ENCODE measurements at places on chromosomes 3 and 15.

DNA sequence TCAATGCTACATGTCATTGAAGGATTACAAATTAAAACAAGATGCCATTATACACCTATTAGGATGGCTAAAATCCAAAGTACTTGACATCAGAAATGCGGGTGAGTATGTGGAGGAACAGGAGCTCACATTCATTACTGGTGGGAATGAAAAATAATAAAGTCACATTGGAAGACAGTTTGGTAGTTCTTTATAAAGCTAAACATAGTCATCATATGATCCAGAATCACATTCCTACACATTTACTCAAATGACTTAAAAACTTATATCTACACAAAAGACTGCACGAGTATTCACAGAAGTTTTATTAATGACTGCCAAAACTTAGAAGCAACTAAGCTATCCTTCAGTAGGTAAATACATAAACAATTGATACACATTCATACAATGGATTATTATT, 147.2 kb downstream of the ISL2 start:
- no peak for DNase-seq

- DNase-seq = no peak
These were observed 180.3 kb upstream of the TSC22D2 start for GRCh38 chr3:150227839-150228238.

- no peak for DNase-seq
These were observed 33.3 kb upstream of the CGNL1 start for GRCh38 chr15:57343048-57343447.

DNA sequence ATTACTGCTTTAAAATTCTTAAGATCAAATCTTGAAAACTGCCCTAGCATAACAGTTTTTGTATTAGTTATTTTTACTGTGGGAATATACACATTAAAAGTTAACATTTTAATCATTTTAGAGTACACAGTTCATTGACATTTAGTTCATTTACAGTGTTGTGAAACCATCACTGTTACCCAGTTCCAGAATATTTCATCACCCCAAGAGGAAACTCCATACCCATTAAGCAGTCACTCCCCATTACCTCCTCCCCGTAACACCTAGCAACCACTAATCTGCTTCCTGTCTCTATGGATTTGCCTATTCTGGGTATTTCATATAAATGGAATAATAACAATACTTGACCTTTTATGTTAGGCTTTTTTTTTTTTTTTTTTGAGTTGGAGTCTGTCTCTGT, 164.1 kb upstream of the LRRFIP2 start:
- DNase-seq = no peak

DNA sequence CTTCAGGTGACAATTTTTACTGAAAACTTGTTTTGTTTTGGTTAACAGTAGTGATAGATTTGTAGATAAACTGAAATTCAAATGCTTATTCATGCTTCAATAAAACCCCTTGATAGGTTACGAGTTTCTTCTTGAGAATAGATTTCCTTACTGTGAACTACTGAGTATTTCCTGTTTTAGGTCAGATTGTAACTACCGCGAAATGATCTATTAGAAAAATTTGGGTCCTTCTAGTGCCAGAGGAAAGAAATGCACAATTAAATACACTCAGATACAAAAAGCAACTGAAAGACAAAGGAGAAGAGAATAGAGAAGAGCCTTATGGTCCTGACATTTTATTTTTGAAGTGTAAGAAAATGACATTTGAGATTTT, 251.7 kb upstream of the TBL1XR1 start:
- no peak for DNase-seq

DNA sequence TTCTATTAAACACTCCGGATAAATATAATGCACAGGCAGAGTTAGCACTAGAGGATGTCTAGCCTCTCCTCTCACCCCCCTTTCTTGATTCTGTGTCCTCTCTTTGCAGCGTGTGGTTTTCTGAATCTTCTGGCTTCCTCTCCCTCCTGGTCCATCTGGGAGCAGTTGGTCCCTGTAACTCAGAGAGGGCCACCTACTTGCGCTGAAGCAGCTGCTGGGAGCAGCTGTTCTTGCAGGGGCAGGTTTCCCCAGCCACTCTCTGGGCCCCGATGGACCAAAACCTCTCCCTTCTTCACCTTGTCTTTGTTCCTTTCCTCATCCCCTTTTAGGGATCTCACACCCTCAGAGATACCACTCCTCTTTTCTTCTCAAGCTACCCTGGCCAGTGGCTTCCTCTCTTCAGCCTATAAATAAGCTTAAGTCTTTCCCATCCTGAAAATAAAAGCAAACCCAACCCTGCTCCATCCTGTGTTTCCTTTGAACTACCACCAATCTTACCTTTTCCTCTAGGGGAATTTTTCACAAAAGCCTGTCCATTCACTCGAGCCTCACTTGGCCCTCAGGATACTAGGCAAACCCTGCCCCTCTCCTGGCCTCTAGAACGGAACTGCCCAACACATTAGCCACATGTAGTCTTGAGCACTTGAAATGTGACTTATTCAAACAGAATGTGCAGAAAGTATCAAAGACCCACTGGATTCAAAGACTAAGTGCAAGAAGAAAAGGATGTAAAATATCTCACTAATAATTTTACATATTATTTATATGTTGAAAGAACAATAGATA, 59.7 kb downstream of the STARD5 start:
- DNase-seq = no peak

Measured in NCI-H187 treated with DMSO at 0.1 percent for 48 hours (cell line).